ENCODE measurements at places on chromosomes 1 and 21. TPM values are rescaled to one million over a fixed set of nuclear protein-coding genes. Genes with fewer than 3 reads are reported as not detected.

Gene SELL
- total RNA-seq: not detected

Gene EGLN1
- 26.7 TPM for total RNA-seq

Gene PTAFR
- 0.12 TPM for total RNA-seq

Gene CTSE
- 0.23 TPM for total RNA-seq

Gene ADAMTS4
- total RNA-seq: 0.32 TPM

Gene KCNA3
- total RNA-seq: not detected

DNA sequence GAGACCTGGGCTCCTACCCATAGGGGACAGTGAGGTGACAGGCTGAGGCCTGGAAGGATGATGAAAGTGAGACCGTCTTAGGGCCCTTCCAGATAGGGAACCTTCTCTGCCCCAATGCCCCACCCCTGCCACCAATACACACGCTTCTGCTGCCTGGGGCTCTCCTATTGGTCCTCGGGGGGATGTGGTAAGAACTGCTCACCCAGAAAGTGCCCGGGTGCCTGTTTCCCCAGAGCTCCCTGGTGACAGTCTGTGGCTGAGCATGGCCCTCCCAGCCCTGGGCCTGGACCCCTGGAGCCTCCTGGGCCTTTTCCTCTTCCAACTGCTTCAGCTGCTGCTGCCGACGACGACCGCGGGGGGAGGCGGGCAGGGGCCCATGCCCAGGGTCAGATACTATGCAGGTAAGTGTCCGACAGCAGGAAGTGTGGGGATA, 948 bp downstream of the SEMA4A start:
- H3K4me1 ChIP-seq: no peaks in the 10 kb centered on the region
- no peak for DNase-seq
- no peak overlapping the region for H3K4me3 ChIP-seq
- peak overlapping the region; percentile 36 for H3K27ac ChIP-seq
- no peaks in the 10 kb centered on the region for H3K27me3 ChIP-seq

DNA sequence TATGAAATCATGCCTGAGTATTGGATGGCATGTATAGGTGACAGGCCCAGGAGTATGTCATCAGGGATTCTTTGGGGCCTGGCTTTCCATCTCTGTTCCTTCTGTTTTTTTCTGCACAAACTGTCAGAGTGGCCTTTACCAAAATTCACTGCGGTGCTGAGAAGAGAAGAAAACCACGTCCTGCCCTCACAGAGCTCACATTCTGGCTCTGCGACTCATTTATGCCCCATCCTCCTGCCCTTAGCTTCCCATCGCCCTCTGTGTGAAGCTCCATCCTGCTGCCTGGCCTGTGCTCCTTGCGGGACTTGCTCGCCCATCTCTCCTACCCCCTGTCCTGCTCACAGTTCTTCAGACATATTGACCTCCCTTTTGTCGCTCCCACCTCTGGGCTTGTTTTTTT, 73.4 kb downstream of the HUNK start:
- no peak overlapping the region for H3K27ac ChIP-seq
- H3K27me3 ChIP-seq: no peaks in the 10 kb centered on the region
- H3K4me3 ChIP-seq: no peak overlapping the region
- peaks cover 27% of the 10 kb centered on the region for H3K4me1 ChIP-seq
- H3K36me3 ChIP-seq: no peaks in the 10 kb centered on the region

GRCh38 chr1:85387781-85388180, 77.2 kb downstream of the DDAH1 start:
- H3K4me3 ChIP-seq: no peak overlapping the region
- H3K27me3 ChIP-seq: no peaks in the 10 kb centered on the region
- H3K4me1 ChIP-seq: no peaks in the 10 kb centered on the region
- H3K36me3 ChIP-seq: no peaks in the 10 kb centered on the region
- DNase-seq: no peak

DNA sequence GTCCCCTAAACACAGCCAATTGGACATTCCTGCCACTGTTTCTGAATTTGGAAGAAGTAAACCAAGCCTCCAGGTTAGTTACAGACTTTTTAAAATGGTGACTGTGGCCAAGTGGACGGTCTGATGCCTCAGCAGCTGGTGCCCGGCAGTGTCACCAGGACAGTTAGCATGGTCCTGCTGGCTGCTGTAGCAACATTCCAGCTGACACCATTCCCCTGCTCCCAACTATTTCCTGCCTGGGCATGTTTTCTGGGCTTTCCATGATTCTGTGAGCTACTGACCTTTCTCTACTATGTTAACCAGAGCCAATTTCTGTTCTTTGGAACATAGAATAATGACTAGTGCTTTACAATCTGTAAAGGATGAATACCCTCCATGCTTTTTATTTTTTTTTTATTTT, 95.0 kb downstream of the TLR5 start:
- H3K4me1 ChIP-seq: no peaks in the 10 kb centered on the region
- no peaks in the 10 kb centered on the region for H3K27me3 ChIP-seq
- H3K4me3 ChIP-seq: no peak overlapping the region
- H3K27ac ChIP-seq: no peak overlapping the region
- H3K36me3 ChIP-seq: no peaks in the 10 kb centered on the region
- DNase-seq: no peak

DNA sequence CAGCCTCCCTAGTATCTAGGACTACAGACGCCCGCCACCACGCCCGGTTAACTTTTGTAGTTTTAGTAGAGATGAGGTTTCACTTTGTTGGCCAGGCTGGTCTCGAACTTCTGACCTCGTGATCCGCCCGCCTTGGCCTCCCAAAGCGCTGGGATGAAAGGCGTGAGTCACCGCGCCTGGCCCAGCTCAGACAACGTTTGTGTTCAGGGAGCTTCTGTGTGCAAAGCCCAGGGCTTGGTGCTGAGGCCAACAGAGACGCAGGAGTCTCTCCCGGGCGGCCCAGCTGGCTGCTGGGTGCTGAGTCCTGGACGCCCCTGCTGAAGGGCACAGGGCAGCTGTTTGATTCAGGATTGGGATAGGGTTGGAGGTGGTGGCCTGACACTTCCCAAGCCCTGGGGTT, 3.0 kb downstream of the PRKCZ start:
- H3K4me1 ChIP-seq: peaks cover 11% of the 10 kb centered on the region
- H3K36me3 ChIP-seq: no peaks in the 10 kb centered on the region
- no peaks in the 10 kb centered on the region for H3K27me3 ChIP-seq
- DNase-seq: no peak

- H3K36me3 ChIP-seq: no peaks in the 10 kb centered on the region
- H3K27me3 ChIP-seq: no peaks in the 10 kb centered on the region
- no peak overlapping the region for H3K4me3 ChIP-seq
Observed at GRCh38 chr1:10980094-10980577, 32.3 kb upstream of the TARDBP start.

GRCh38 chr1:62397301-62397700, 39.5 kb upstream of the USP1 start:
- H3K36me3 ChIP-seq: no peaks in the 10 kb centered on the region
- H3K27me3 ChIP-seq: no peaks in the 10 kb centered on the region
- no peak for DNase-seq
- no peak overlapping the region for H3K27ac ChIP-seq
- no peak overlapping the region for H3K4me3 ChIP-seq

DNA sequence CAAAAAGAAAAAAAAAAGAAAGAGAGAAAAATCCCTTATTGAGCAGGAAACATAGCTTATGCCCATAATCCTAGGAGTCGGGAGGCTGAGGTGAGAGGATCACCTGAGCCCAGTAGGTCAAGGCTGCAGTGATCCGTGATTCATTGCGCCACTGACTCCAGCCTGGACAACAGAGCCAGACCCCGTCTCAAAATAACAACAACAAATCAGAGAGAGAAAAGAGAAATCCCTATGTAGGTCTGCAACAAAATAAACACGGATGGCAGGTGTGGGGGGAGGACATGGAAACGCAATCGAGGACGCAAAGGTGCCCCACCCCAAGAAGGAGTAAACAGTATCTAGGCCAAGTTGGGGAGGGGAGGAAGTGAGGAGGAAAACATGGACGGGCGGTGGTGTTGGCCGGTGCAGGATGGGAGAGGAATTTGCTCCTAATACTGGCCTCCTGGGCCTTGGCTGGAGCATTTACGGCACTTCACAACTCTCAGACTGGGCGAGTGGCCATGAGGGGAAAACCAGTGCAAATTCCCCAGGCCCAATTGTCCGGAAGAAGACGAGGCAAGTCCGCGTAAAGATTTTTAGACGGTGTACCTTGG, 609 bp upstream of the CHTOP start:
- peaks cover 26% of the 10 kb centered on the region for H3K4me1 ChIP-seq
- no peaks in the 10 kb centered on the region for H3K27me3 ChIP-seq
- H3K36me3 ChIP-seq: peaks cover 3% of the 10 kb centered on the region

DNA sequence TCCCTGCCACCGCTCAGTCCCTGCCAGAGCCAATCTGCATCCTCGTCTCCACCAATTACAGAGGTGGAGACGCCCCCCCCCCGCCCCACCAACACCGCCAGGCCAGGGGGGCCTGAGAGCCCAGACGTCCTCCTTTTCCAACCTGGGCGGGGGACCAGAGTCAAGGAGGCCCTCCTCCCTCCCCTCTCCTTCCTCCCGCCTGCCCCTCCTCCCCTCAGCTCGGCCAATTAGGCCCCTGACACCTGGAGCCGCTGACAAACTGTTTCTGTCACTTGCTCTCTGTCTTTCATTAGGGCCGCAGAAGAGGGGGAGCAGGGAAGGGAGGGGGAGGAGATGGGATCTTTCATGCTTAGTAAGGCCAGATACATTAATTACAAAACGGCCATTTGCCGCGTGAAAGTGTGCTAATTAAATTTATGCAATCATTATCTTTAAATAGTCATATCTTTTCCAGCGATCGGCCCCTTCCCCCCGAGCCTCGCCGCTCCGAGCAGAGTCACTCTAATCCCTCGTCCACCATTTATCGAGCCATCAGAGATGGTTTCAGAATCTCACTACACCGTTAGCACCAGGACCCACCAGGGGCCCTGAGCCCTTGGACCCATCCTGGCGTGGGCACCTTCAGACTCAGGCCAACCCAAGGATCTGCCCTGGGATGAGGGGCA, 94.7 kb downstream of the PAX7 start:
- no peaks in the 10 kb centered on the region for H3K36me3 ChIP-seq
- no peaks in the 10 kb centered on the region for H3K27me3 ChIP-seq
- H3K4me3 ChIP-seq: no peak overlapping the region
- no peak for DNase-seq

GRCh38 chr1:211335522-211336157, 9.0 kb downstream of the TRAF5 start:
- H3K27ac ChIP-seq: no peak overlapping the region
- DNase-seq: no peak
- H3K27me3 ChIP-seq: no peaks in the 10 kb centered on the region

GRCh38 chr1:237398751-237399150, 356.8 kb downstream of the RYR2 start:
- no peak overlapping the region for H3K4me3 ChIP-seq
- H3K27ac ChIP-seq: no peak overlapping the region
- H3K36me3 ChIP-seq: no peaks in the 10 kb centered on the region
- H3K4me1 ChIP-seq: no peaks in the 10 kb centered on the region
- no peaks in the 10 kb centered on the region for H3K27me3 ChIP-seq

DNA sequence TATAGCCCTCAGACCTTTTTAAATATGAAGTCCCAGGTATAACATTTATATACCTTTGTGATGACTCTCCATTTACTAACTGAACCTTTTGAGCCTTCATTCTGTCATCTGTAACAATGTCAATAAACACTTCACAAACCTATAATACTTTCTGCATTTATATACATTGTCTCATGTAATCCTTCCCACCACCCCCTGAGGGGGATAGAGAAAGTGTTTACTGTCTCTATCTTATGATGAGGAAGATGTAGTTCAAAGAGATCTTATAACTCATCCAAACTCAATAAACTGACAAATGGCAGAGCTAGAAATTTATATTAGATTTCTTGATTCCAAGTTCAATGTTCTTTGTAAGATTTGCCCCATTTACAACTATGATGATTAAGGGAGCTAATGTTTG, 48.3 kb upstream of the CR2 start:
- no peak overlapping the region for H3K4me3 ChIP-seq
- H3K4me1 ChIP-seq: 0 out of 2 replicates have a peak, but pooled peaks cover 4% of the 10 kb centered on the region
- no peaks in the 10 kb centered on the region for H3K36me3 ChIP-seq

DNA sequence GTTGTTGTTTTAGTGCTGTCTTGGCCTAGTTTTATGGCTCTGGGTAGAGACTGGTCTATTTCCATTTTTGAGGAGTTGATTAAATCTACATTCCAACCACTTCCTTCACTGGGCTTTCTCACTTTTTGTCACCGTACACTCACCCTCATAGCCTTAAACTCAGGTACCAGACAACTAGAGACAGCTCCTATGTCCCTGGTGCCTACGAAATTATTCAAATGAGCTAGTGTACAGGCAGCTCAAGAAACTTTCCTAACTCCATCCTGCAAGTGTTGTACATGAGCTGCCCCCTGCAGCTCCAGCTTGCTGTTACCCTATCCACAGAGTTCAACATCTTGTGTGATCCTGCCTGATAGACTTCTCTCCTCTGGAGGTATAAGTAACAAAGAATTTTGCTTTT, 704.8 kb upstream of the RGS18 start:
- no peak for DNase-seq
- no peak overlapping the region for H3K27ac ChIP-seq

- no peak overlapping the region for H3K4me3 ChIP-seq
- H3K27me3 ChIP-seq: no peaks in the 10 kb centered on the region
- no peaks in the 10 kb centered on the region for H3K4me1 ChIP-seq
- H3K27ac ChIP-seq: no peak overlapping the region
- no peaks in the 10 kb centered on the region for H3K36me3 ChIP-seq
Observed at GRCh38 chr21:42414928-42415769, 11.4 kb downstream of the UBASH3A start.

DNA sequence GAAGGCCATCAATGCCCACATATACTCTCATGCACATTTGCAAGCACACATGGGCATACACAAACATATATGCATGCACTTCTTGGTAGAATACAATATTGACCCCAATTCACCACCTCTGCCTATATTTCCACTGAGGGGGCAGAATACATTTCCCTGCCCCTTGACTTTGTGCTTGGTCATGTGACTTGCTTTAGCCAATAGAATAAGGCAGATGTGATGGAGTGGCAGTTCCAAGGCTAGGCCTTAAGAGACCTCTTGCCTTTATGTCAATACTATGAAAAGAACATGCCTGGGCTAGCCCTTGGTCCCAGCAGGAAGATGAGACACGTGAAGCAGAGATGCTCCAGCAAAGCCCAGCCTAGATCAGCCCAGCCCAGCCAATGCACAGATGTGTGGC, 66.0 kb upstream of the GRIK3 start:
- no peak overlapping the region for H3K27ac ChIP-seq
- no peak for DNase-seq

- no peak overlapping the region for H3K4me3 ChIP-seq
- peaks cover 8% of the 10 kb centered on the region for H3K4me1 ChIP-seq
- DNase-seq: no peak
- H3K27me3 ChIP-seq: no peaks in the 10 kb centered on the region
Observed at GRCh38 chr1:56591909-56592308, 12.5 kb upstream of the PLPP3 start.

- no peak overlapping the region for H3K4me3 ChIP-seq
- no peaks in the 10 kb centered on the region for H3K36me3 ChIP-seq
- no peaks in the 10 kb centered on the region for H3K4me1 ChIP-seq
- no peaks in the 10 kb centered on the region for H3K27me3 ChIP-seq
- H3K27ac ChIP-seq: no peak overlapping the region
- DNase-seq: no peak
Observed at GRCh38 chr1:16717336-16718098, 22.8 kb upstream of the RNU1-4 start.

DNA sequence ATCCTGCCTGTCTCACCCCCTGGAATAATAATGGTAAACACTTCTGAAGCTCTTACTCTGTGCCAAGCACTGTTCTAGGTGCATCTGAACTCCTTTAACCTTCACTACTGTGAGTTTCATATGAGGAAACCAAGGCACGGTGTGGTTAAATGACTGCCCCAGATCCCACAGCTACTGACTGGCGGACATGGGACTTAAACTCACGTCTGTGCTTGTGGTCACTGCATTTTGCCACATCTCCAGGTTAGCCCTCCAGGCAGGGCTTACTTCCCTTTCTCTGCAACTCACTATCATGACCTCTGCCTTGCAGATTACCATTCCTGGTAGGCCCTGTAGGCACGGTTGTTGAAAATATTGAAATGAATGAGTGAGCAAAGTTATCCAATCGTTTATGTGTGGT, 83.4 kb downstream of the ADSS2 start:
- H3K27ac ChIP-seq: no peak overlapping the region
- no peak for DNase-seq
- H3K36me3 ChIP-seq: no peaks in the 10 kb centered on the region
- H3K4me3 ChIP-seq: no peak overlapping the region
- H3K27me3 ChIP-seq: no peaks in the 10 kb centered on the region
- H3K4me1 ChIP-seq: peaks cover 15% of the 10 kb centered on the region

All from Caco-2 (cell line).